ENCODE measurements at places on chromosomes 4 and X. TPM values are rescaled to one million over a fixed set of nuclear protein-coding genes. Genes with fewer than 3 reads are reported as not detected.

Gene CCSER1
- polyA plus RNA-seq: 2.9 TPM

Gene SCD5
- 0.85 TPM for polyA plus RNA-seq

Gene DOK7
- 0.31 TPM for polyA plus RNA-seq

DNA sequence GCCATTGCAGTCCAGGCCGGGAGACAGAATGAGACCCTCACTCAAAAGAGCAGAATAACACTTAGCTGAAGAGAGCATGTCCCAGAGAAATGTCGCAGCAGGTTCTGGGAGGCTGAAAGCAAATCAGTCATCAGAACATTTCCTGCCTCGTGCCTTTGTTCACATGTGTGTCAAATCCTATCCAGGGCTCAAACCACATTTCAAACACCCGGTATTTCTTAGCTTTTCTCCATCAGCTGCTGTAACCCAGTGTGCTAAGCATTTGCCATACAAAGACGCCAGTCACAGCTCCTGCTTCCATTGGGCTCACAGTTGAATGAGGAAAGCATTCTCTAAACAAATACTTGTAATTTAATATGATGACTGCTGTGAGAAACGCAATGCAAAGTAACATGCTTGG lies 6.0 kb downstream of the PALLD start:
- H3K27ac ChIP-seq: no peak overlapping the region
- H3K4me3 ChIP-seq: no peak overlapping the region
- peaks cover 14% of the 10 kb centered on the region for H3K4me1 ChIP-seq
- H3K27me3 ChIP-seq: no peaks in the 10 kb centered on the region
- DNase-seq: no peak

- no peaks in the 10 kb centered on the region for H3K36me3 ChIP-seq
- no peaks in the 10 kb centered on the region for H3K27me3 ChIP-seq
- DNase-seq: no peak
- H3K4me3 ChIP-seq: no peak overlapping the region
- peaks cover 18% of the 10 kb centered on the region for H3K4me1 ChIP-seq
Measured at GRCh38 chr4:101253121-101253520, 94.2 kb downstream of the PPP3CA start.

GRCh38 chr4:11774346-11774745 lies 345.7 kb upstream of the HS3ST1 start:
- no peak overlapping the region for H3K27ac ChIP-seq
- DNase-seq: no peak
- H3K27me3 ChIP-seq: no peaks in the 10 kb centered on the region
- no peaks in the 10 kb centered on the region for H3K4me1 ChIP-seq
- no peak overlapping the region for H3K4me3 ChIP-seq

GRCh38 chr4:123031664-123032063 lies 109.3 kb upstream of the NUDT6 start:
- no peaks in the 10 kb centered on the region for H3K4me1 ChIP-seq
- DNase-seq: no peak
- H3K27me3 ChIP-seq: no peaks in the 10 kb centered on the region
- H3K27ac ChIP-seq: no peak overlapping the region
- no peaks in the 10 kb centered on the region for H3K36me3 ChIP-seq

GRCh38 chr4:8201321-8201781 lies 2.3 kb downstream of the SH3TC1 start:
- H3K27ac ChIP-seq: no peak overlapping the region
- no peak overlapping the region for H3K4me3 ChIP-seq
- no peaks in the 10 kb centered on the region for H3K36me3 ChIP-seq
- no peaks in the 10 kb centered on the region for H3K27me3 ChIP-seq
- no peaks in the 10 kb centered on the region for H3K4me1 ChIP-seq
- no peak for DNase-seq

- H3K4me3 ChIP-seq: no peak overlapping the region
- no peaks in the 10 kb centered on the region for H3K4me1 ChIP-seq
- H3K36me3 ChIP-seq: no peaks in the 10 kb centered on the region
- no peak overlapping the region for H3K27ac ChIP-seq
Measured at GRCh38 chrX:45472968-45473367, 272.3 kb upstream of the DIPK2B start.

- no peak overlapping the region for H3K4me3 ChIP-seq
- no peaks in the 10 kb centered on the region for H3K36me3 ChIP-seq
- no peaks in the 10 kb centered on the region for H3K4me1 ChIP-seq
- DNase-seq: peak; percentile 65
- H3K27ac ChIP-seq: no peak overlapping the region
- no peaks in the 10 kb centered on the region for H3K27me3 ChIP-seq
Measured at GRCh38 chrX:57929373-57929772, 19.1 kb upstream of the ZXDA start.
